Stimulated activated CD4-positive, alpha-beta T cell treated with anti-CD3 and anti-CD28 coated beads, Interleukin-2, amount 100 ng/mL, for 24 hours (primary cell): ENCODE measurements at places on chromosomes 6 and 20.

DNA sequence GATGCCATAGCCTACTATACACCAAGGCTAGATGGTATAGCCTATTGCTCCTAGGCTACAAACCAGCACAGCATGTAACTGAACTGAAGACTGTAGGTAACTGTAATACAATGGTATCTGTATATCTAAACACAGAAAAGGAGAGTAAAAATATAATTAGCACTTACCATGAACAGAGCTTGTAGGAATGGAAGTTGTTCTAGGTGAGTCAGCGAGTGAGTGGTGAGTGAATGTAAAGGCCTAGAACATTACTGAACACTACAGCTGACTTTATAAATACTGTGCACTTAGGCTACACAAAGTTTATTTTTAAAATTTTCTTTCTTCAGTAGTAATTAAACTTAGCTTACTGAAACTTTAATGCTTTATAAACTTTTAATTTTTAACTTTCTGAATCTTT lies 129.5 kb downstream of the BTBD9 start:
- no peak for DNase-seq

- no peak for DNase-seq
Measured at GRCh38 chr6:90351696-90352095, 55.1 kb upstream of the BACH2 start.

GRCh38 chr6:123520217-123520616 lies 116.5 kb downstream of the TRDN start:
- no peak for DNase-seq

DNA sequence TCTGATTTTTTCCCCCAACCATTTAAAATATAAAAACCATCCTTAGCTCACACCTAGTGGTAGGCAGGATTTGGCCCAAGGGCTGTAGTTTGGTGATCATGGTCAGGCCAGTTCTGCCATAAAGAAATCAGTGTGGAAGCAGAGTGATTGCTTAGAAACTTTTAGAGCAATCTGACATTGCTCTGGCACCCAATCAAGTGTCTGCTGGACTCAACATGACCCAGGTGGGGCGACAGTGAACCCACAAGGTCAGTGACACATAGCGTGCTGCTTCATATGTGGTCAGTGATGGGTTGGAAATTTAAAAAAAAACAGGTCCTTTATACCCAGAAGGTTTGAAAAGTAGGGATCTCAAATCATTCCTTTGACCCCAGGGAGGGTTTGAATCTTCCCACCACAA lies 107.9 kb downstream of the BANF2 start:
- no peak for DNase-seq

GRCh38 chr6:16760516-16761470 lies at the start of gene ATXN1:
Gene ATXN1 (minus strand): TSS chr6:16761460.
- peak; percentile 37 for DNase-seq

- no peak for DNase-seq
Measured at GRCh38 chr6:39778581-39779255, 13.5 kb upstream of the DAAM2 start.

GRCh38 chr6:106300944-106301343 lies 24.6 kb downstream of the ATG5 start:
- no peak for DNase-seq

GRCh38 chr20:20731945-20732296 lies 19.5 kb upstream of the RALGAPA2 start:
- DNase-seq: no peak

DNA sequence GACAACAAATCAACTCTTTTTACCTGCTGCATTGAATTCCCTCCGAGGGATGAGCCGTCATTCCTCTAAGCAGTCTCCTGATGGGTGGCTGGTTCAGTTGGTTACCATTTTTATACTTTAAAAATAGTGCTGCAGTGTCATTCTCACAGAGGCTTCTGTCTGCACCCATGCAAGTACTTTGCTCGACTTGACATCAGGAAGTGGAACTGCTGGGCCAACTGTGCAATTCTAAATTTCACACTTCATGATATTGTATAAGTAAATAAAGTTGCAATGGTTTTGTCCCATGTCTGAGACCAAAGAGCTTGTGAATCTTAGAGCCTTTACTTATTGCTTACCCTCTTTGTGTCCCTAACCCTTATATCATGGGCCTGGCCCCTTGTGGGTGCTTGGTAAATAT lies 2.5 kb downstream of the BTN3A1 start:
- DNase-seq: no peak

DNA sequence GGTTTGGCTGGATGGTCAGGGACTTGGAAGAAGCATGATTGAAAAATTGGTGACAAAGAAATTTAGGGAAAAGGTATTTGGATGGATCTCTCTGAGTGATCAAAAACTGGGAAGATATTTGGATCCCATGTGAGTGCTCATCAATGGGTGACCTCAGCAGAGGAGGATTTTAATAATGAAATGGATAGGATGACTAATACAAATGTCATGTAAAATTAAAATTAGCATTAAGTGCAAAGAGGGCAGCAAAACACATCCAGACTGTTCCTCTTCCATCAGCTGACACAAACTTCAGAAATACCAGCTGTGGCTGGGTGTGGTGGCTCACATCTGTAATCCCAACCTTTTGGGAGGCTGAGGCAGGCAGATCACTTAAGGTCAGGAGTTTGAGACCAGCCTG lies 151.7 kb downstream of the THBS2 start:
- no peak for DNase-seq

- no peak for DNase-seq
Measured at GRCh38 chr20:58698741-58699622, 6.4 kb downstream of the NPEPL1 start.

GRCh38 chr6:31272836-31273626 lies 1.1 kb upstream of the HLA-C start:
- DNase-seq: peak; percentile 52

- DNase-seq: peak; percentile 32
Measured at GRCh38 chr6:40845553-40845952, 193.5 kb downstream of the UNC5CL start.

DNA sequence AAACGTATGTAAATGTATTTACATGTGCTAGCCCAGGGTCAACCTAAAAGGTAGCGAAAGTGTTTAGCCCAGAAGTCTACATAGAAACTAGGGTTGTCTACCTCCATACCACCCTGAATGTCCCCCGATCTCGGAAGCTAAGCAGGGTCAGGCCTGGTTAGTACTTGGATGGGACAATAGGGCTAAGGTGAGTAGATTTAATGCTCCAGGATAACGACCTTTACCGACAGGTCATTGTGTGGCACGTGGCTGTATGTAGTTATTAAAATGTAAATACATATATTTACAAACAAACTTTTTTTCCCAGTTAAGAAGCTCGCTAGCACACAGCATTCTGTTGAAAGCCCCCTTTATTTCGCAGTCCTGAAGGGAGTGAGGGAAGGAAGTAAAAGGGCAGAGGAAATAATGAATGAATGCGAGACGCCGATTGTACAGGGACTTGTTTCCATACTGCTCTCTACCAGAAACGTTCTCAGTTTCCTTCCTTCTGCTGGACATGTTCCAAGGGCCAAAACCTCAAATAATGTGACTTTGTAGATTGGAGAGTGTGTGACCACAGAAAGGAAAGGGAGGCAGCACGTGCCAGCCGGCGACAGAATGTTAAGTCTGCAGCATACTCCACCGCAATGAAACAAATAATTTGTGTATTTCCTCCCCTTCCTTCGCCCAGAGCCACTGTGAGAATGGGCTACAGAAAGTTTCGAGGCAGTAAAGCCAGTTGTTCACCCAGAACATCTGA lies 612 bp downstream of the ADAT2 start:
- peak; percentile 46 for DNase-seq

- DNase-seq: no peak
Measured at GRCh38 chr20:37651932-37652331, 41.9 kb upstream of the CTNNBL1 start.

DNA sequence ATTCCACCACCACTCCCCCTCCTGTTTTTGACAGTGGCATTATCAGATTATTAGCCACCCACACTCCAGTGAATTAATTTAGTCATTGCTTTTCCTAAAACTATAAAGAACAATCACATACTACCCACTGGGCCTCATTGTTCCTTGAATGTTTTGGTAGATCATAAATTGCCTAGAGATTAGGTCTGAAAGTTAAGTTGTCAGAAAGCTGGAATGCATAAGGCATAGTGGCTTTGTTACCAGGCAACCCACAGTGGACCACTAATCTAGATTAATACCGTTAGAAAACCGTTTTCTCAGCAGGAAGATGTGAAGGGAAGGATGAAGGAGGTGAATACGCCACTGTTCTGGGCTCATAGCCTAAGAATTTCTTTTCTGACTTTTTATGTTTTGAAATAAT lies 75.6 kb downstream of the SAMD3 start:
- no peak for DNase-seq

DNA sequence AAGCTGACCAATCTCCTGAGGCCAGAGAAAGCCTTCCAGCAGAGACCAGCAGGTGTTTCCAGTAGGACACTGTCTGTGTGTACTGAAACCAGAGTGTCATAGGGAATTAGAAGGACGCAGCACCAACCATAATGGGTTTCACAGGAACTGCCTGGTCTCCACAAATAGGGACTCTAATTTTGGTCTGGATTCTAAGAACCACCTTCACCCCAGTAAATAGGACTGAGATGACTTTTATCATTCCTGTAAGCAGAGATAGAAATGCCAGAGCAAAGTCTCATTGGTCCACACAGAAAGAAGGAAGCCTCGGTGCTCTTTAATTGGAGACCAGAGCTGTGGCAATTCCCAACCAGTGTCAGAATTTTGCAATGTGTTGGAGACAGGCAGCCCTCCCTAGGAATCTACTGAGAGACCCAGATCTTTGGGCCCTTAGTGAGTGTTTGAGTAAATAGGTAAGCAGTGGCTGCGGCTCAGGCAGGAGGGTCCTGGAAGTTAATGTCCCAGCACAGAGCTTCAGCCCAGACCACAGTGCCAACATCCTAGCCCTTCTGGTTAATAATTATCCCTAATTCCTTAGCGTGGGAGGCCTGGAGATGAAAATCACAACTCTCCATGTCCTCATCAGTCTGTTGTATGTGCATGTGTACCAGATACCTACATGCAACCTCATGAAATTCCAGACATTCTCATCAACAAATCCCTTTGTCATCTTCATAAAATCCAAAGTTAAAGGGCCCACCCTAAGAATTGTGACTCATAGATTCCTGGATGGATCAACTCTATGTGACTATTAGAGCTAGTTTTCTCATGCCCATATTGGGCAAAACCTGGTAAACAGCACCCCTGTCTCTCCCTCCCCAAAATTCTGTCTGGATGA lies 81.2 kb downstream of the UNC5CL start:
- DNase-seq: no peak

DNA sequence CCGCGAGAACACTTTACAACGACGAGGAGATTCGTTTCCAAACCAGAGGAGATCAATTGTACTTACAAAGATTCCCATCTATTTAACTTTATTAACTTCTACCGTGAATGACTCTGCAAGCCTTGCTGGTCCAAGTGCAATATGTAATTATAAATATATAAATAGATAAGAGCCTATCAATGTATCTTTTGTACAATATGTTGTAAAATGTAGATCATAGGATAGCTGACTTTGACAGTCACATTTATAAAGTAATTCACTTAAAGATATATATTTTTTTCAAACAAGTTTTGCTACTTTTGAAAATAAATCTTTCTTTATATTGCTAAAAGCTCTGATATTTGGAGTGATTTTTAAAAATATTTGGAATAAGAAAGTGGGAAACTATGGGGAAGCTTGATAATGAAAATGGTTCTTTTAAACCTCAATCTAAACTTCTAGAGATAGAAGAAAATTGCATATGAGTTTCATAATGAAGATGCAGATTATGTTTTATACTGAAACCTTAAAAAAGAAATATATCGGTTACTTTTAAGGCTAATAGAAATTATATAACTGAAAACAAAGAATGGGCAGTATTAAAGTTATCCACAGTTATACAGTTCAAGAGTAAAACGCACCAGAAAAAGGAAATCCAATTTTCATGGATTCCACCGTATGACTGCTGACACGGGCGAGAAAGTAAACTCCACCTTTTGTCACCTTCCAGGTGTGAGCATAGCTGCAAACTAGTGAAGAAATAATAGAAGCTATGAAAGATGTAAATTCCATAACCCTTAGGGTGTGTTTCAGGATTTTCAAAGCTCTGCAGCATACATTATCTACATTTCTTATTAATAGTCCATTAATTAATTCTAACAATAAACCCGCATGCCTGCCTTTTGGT lies 3.3 kb downstream of the TCF21 start:
- DNase-seq: no peak

- DNase-seq: no peak
Measured at GRCh38 chr20:21262812-21263211, 40.3 kb upstream of the XRN2 start.

DNA sequence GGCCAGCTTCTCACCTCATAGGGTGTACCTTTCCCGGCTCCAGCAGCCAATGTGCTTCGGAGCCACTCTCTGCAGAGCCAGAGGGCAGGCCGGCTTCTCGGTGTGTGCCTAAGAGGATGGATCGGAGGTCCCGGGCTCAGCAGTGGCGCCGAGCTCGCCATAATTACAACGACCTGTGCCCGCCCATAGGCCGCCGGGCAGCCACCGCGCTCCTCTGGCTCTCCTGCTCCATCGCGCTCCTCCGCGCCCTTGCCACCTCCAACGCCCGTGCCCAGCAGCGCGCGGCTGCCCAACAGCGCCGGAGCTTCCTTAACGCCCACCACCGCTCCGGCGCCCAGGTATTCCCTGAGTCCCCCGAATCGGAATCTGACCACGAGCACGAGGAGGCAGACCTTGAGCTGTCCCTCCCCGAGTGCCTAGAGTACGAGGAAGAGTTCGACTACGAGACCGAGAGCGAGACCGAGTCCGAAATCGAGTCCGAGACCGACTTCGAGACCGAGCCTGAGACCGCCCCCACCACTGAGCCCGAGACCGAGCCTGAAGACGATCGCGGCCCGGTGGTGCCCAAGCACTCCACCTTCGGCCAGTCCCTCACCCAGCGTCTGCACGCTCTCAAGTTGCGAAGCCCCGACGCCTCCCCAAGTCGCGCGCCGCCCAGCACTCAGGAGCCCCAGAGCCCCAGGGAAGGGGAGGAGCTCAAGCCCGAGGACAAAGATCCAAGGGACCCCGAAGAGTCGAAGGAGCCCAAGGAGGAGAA lies 10.5 kb downstream of the GNAS-AS1 start:
- no peak for DNase-seq

DNA sequence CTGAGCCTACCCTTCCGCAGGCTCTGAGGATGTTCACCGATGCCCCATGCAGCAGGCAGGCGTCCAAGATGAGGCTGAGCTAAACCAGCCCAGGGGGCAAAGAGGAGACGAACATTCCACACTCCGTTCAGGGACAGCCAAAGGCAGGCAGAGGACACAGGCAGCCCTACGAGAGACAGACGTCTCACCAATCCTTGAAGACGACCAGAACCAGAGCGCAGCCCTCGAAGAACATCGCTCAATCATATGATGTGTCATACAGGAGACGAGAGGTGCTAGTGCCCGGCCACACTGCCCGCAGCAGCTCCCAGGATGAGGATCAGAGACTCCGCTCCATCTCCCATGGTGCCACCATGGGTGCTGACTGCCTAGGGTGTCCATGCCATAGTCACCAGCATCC lies 35.6 kb upstream of the TMEM181 start:
- no peak for DNase-seq

DNA sequence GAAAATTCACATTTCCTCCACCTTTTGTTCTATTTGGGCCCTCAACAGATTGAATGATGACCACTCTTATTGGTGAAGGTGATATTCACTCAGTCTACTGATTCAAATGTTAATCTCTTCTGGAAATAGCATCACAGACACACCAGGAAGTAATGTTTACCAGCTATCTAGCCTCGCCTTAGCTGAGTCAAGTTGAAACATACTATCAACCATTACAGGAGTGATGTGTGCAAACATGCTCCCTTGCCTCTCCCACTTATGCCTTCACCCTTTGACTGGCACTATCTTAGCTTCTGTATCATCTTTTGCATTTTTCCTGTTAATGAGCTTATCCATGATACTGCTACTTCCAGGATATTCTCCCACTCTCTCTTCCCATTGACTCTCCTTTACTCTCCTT lies 191.9 kb downstream of the CENPW start:
- DNase-seq: no peak
